Pancreas (tissue), 10 donors: ENCODE measurements at places on chromosomes 1 and 21.
A peak's percentile ranks its signal among the peaks of the same experiment; 100 is the strongest.

DNA sequence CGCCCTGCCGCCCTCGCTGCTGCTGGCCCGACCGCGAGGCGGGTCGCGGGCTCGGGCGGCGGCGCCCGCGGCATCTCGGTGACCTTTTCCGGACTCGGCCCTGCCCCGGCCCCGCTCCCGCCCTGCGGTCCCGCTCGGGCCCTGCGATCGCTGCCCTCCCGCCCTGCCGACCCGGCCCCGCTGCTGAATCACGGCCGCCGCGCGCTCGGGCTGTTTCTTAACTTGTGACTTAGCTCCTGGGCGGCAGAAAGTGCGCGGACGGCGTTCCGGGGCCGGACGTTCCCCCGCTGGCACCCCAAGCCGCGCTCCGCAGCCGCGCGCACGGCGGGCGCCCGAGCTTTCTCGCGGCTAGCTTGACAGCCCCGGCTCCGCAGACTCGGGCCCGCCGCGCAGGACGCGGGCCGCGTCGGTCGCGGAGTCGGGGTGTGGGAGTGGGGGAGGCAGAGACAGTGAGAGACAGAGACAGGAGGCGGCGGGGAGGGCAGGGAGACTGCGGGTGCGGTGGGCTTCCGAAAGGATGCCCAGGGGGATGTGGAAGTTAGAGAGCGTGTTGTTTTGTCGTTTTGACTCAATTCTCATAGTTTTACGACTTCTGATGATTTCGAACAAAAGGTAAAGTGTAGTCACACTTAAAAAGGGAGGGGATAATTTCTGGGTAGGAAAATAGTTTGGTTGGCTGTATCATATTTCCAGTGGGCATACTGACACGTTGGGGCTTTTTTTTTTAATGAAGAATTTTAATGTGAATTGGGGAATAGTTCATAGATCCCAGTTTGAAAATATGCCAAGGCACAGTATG lies 49.8 kb downstream of the PRDM2 start:
- DNase-seq: peak; percentile 83

GRCh38 chr21:46202592-46203202 lies 18.4 kb upstream of the SPATC1L start:
- DNase-seq: no peak

GRCh38 chr1:86860424-86860823 lies 53.5 kb downstream of the SELENOF start:
- no peak for DNase-seq

DNA sequence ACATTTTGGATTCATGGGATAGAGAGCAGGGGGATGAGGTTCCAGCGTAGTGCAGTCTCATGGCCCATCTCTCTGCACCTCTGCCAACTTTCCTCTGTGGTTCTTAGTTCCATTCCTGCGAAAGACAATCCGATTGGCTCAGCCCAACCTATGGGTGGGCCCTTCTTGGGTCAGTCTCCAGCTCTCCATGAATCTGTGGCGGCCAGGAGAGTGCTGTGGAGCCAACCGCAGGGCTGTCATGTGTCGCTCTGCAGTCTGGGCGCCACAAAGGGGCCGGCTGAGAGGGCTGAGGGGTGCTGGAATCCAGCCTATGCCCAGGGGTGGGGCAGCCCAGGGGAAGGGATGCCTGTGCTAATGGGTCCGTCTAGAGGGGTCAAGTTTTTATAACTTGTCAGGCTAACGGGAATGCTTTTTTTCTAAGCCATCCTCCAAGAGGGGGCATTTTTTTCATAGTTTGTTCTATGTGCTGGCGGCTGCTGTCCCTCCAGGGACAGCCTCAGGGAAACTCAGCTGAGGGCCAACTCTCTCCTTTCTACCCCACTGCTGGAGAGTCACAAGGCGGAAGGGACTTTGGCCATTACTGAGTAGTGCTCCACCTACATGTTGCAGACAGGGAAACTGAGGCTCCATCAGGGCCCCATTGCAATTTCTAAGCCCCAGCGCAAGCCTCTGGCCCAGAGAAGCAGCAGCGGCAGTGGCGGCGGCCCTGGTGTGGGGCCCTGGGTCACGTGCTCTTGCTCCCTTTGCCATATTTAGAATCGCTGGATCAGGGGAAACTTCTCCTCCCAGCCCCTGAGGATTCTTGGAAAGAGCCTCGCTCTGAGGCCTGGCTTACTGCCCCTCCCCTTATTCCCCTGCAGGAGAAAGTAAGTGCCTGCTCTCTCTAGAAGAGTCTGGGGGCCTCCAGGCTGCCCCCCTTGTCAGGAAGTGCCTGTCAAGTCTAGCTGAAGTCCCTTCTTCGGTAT lies 23.4 kb downstream of the KCNQ4 start:
- DNase-seq: no peak

- no peak for DNase-seq
Observed at GRCh38 chr21:38404177-38404576, 94.1 kb downstream of the ERG start.

DNA sequence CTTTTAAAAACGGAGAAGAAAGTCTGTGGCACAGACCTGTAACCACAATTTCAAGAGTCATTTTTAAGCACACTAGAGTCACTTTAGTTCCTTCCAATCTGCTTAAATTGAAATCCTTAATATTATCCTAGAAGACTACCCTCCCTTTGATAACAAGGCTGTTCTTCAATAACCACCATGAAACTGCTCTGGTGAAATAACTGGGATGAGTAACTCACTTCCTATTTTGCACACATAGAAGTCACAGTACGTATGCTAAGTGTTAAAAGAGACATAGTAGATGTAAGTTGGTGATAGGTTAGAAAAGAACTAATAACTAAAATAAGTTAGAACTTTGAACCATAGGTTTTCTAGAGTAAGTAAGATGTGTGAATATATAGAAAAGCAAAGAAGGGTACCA lies 107.8 kb downstream of the NME7 start:
- no peak for DNase-seq

DNA sequence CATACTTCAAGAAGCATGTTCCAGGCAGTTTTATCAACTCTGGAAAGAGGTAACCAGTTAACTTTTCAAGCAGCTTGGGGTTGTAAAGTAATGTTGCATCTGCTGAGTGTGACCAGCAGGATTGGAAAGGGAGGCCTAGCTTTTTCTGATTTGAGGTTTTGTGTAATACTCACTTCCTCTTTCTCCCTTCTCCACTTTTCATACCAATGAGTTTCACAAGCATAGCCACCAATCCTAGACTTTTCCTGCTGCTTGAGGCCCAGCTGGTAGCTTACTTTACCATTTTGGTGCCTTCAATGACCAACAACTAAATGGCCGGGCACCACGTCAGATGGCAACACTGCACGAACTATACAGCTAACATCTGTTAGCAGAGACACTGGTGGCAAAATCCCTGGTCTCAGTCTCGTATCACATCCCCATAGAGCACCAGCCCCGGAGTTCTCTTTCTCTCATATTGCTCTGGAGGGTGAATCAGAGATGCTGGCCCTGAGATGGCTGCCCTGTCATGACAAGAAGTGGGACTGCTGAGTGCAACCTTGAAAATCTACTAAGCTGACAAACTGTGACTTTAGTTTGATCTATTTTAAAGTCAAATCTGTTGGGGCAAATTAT lies 14.8 kb upstream of the GPR88 start:
- DNase-seq: no peak

DNA sequence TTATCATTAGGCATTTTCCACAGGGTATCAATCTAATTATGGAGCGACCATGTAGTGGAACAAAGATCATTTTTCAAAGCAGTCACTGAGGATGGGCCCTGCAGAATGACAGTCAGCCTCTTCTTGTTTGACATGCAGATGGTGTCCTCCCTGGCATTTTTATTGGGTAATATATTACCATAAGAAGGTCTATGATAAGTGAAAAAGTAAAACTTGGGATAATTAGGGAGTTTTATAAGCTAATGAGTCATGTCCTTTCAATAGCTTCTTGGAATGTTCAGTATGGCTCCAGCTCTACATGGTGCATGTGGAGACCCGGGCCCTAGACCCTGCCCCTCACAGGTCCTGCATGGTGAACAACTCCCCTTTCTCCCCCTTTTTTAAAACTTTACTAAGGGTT lies 232.2 kb upstream of the COA6 start:
- DNase-seq: no peak

DNA sequence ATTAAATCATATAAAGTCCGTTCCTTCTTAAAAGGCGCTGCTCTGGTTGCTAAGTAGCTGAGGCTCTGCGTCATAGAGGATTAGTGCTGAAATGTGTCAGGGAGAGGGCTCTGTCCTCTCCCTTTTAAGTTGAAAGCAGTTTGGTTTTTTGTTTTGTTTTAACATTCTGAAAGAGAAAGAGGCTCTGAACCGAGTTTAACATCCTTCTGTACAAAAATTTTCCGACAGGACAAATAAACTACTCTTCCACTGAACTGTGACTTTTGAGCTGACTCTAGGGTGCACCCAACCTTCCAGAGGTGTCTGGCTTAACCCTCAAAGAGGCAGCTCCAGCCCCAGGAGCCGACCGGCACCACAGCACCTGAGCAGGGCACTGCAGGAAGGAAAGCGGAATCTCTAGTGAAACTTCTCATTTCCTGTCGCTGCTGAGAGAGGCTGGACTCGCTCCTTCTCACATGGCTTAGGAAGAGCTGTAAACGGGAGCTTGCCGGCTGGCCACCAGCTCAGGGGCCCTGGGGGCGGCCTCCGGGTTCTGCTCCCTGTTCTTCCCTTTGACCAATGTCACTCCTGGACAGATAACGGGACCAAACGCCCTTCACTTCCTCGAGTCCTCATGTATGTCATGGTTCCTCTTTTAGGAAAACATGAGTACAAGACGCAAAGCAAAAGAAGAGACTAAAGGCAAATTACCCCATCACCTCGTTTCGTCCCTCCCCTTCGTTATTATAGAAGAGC lies 1.2 kb downstream of the VAV3 start:
- no peak for DNase-seq

GRCh38 chr1:38006008-38006828 lies 904 bp upstream of the FHL3 start:
- no peak for DNase-seq

DNA sequence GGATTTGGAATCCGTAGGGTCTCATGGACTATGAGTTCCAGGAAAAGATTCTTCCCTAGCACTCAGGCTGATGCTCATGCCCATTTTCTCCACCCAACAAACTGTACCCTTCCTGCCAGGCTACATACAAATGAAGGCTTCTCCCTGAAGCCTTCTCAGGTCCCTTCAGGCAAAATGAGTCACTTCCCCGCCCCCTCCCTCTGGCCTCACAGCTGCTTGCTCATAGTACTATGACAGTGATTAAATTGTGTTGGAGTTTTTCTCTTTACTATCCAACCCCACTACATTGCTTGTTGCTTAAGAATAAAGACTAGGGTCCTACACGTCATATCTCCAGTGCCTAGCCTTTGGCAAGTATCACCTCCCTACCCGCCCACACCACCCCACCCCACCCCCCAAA lies 207.6 kb upstream of the NFIA start:
- DNase-seq: no peak

DNA sequence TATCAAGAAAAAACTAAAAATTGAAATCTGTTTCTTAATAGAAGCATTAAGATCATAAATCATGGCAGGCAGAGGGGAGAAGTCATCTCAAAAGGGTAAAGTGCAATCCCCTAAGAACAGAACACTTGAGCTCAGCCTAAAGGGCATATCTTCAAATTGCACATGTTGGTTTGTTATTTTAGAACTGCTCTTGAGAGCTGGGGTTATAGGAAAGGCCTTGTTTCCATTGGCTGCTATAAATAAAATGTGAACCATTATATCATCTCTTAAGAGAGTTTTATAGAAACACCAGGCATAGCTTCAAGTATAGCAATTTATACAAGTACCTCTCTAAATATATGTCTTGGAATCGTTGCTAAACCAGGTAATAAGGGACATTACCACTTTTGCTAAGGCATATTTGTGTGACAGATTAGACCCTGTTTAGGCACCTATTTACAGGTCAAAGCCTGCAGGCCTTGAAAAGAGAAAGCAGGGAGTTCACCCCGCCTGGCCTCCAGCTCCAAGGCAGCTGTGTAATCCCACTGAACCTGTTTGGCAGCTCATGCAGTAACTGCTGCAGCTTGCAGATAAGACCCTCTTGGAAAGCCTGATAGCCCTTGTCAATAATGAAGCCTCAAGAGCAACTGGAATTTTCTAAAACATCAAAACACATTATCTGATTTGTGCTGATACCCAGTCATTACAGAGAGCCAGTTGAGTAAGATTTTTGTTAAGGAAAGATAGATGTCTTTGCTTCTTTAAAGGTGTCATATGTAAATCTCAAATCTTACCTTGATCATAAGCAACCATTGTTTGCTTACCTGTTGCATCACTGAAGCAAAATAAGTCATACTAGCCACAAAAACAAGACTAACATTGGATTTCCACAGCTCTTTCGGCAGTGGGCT lies 24.2 kb upstream of the SYDE2 start:
- peak; percentile 78 for DNase-seq

DNA sequence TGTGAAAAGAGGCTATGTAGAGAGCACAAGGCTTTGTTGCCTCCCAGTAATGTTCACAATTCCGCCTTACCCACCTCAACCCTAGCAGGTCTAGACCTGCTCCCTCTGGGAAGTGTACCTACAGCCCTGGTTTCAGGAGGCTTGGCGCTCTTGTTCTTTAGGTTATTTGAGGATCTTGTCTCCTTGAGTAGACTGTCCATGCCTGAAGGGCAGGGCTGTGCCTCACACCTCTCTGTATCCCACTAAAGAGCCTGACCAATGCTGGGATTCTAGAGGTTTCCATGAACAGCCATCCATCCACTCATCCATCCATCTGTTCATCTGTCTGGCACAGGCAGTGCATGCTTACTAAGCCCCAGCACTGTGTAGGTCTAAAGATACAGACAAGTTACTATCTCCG lies 1.0 kb downstream of the RAB7B start:
- DNase-seq: no peak

GRCh38 chr1:206029484-206029883 lies 5.8 kb upstream of the CTSE start:
- DNase-seq: no peak

DNA sequence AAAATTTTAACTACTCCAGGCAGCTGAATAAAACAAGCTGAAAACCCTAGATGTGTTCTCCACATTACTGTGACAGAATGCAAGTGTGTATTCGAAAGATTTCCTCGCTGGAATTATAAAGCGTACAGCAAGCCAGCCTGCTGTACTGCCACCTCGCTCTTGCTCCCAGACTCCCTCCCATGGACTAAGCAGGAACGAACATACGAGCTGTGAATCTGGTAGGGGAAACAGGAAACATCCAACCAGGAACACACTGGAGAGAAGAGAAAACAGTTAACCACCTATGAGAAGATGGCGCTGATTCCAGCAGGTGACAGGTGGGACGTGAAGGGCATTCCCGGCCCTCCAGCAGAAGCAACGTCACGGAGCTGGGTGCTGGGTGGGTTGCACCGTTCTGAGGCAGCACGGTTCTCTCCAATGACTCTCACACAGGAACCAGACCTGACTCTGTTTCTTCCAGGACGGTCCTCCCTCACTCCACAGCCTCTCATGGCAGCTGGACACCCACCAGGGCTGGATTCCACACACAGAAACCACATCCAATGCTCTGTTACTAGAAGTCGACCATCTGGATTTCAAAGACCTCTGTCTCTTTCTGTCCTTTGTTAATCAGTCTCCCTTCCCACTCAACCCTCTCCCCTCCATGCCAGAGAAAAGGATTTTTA lies 219.2 kb downstream of the RERE start:
- no peak for DNase-seq

- DNase-seq: no peak
Observed at GRCh38 chr1:215360758-215361157, 206.3 kb upstream of the KCTD3 start.

- DNase-seq: no peak
Observed at GRCh38 chr1:105359457-105359856, 1609.8 kb downstream of the AMY1C start.
